Central memory CD8-positive, alpha-beta T cell (primary cell): ENCODE measurements at places on chromosomes 5 and 9.

GRCh38 chr5:107966201-107966600 is 295.5 kb upstream of the EFNA5 start:
- DNase-seq = no peak

DNA sequence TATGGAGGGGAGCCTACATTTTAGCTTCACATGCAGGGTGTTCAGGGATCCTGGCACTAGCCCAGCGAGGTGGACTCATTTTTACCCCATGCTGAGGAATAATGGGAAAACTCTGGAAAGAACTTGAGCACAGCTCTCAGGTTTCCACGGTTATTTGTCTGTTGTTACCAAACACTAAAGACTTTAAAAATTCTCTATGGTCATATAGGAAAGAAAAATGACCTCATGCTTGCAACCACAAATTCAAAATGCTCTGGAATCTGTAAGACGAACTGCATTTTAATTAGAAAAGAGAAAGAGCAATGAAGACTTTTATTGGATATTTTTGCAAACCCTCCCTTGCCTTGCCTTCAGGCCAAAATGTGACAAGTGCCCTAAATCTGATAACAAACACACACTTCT is 606.9 kb downstream of the EBF1 start:
- no peak for DNase-seq

DNA sequence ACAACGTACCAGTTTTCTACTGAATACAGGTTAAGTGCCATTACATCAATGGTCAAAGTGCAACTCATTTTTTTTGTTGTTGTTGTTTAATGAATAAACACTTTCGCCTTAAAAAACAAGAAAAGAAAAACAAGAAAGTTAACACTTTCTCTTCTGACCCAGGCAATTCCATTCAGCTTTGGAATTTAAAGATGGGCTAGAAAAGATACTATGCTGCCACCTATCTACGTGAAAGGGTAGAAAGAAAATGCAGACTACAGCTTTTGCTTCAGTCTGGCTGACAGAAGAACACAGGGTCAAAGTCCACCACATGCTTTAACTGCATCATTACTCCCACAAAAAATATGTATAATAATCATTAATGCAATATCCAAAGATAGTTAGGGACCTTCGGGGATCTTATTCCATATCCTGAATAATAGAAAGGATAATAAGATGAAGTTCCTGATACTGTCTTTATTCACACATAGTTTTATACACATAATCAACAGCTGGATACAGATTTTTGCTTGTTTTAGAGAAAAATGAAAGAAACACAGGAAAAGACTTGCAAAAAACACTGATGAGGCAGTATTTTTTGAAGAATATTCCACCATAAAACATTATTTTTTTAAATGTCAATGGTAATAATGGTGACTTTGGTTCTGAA is 40.4 kb downstream of the ZDHHC21 start:
- DNase-seq = no peak

GRCh38 chr5:109833946-109834345 is 144.2 kb downstream of the MAN2A1 start:
- DNase-seq = no peak

DNA sequence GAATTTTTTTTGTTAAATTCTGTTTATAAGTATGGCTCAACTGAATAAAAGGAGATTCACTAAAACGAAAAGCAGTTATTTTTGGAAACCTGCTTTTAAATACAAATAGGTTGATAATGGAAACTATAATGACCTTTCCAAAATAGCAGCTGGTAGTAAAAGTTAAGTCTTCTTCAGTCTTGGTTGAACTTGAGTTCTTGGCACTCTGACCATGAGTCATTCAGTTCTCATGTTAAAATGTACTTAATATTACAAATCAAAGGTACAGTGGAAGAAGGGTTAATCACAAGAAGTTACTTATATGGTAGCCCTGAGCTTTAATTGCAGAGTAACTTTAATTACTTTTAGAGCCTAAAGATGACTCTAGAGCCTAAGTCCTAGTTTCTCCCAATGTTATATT is 62.1 kb downstream of the KLF9 start:
- no peak for DNase-seq

- no peak for DNase-seq
These were observed 683 bp downstream of the OSMR start for GRCh38 chr5:38846379-38847011.

GRCh38 chr9:114214686-114215414 is 59.5 kb downstream of the COL27A1 start:
- DNase-seq = no peak

DNA sequence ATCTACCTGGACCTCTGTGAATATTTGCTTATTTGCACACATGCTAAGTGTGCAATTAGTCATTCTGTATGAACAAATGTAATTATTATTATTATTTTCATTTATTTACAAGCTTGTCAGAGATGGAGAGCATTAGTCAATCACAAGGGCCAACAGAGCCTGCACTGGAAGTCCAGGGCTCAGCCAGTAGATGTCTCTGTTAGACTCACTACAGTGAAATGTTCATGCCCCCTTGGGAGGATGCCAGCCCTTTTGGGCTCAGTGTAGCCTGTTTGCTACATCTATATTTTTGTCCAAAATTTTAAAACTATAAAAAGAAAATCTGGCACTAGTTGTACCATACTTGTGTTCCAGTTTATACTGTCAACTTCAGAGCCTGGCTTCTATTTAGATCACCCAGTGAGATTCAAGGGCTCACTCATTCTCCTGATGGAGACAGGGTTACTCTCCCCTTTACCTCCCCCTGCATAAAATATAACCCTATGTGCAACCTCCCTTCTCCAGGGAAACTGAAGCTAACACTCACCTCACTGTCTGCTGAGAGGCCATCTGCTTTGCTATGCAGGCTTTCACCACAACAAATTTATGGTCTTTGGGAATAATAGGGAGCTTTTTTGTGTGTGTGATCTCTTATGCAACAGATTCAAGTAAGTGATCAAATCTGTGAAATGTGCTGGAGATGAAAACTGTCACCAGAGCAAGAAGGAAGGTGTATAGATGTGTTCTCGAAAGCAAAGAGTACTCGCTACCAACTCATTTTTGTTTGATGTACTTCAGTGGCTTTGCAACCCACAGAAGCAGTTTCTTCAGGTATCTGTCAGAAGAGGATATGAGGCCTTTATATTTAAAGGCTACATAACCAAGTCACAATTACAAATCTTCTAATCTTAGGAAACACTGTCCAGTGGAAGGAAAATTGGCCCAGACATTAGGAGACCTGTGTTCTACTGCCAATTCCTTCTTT is 99.9 kb upstream of the TLE4 start:
- DNase-seq = no peak

GRCh38 chr9:121822093-121823085 is 171.0 kb downstream of the DAB2IP start:
- no peak for DNase-seq

GRCh38 chr9:94872083-94872833 is 145.8 kb downstream of the AOPEP start:
- DNase-seq = no peak

- no peak for DNase-seq
These were observed 295.4 kb upstream of the HAPLN1 start for GRCh38 chr5:84016085-84016484.

GRCh38 chr9:136960212-136960937 is 8.3 kb downstream of the LCN12 start:
- no peak for DNase-seq

DNA sequence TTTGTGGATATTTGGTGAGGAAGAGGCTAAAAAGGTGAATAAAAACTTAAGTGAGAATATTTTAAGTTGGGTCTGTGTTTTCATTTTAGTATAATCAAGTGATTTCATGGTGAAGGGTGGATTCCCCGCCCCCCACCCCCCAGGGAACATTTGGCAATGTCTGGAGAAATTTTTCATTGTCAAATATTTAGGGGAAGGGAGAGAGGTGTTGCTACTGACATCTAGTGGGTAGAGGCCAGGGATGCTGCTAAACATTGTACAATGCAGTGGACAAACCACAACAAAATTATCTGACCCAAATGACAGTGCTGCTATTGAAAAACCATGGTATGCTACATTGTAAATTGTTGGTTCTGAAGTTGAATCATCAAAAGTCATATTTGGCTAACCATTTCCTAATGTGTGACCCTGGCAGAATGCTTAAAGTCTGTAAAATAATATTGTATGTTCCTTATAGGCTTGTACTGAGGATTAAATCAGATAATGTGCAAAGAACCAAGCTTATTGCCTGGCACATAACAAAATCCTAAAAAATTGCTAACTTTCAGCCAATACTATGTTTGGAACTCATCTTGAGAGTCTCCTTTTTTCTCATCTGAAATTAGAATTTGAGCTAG is 5.6 kb downstream of the C5orf24 start:
- DNase-seq = no peak

- no peak for DNase-seq
These were observed 464.5 kb downstream of the ICE1 start for GRCh38 chr5:5886812-5887486.

- no peak for DNase-seq
These were observed 5.5 kb downstream of the OTULIN start for GRCh38 chr5:14669975-14670374.

GRCh38 chr5:92695123-92696003 is 885.7 kb downstream of the NR2F1-AS1 start:
- DNase-seq = no peak

- no peak for DNase-seq
These were observed 152.4 kb downstream of the RAPGEF6 start for GRCh38 chr5:131482617-131483016.

DNA sequence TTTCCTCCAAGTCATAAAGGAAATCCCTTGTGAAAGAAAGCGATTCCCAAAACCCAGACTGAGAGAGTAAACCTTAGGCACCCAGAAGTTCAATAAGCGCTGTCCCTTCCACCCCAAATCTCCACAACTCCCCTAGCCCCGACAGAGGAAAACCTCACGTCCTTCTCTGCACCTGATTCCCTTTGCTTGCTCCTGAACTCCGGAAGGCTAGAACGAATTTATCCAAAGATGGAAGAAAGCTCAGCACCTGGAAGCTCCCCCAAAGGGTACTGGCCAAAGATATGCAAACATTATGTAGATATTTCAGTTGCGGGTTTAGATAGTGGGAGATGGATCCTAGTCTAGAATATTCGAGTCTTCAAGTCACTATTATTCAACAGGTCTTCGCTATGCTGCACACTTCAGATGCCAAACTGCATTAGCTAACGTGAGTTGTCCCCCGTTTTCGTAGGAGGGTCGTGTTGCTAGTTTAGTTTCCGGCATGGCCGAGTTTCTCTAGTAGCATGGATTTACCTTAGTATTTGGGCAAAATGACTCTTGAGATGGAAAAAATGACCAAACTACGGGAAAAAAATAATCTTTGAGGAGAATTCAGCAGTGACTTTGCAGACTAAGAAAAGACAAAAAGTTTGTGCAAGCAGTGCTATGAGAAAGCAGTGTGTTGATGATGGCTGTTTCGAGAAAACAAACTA is 27.7 kb downstream of the NR2F1 start:
- no peak for DNase-seq

DNA sequence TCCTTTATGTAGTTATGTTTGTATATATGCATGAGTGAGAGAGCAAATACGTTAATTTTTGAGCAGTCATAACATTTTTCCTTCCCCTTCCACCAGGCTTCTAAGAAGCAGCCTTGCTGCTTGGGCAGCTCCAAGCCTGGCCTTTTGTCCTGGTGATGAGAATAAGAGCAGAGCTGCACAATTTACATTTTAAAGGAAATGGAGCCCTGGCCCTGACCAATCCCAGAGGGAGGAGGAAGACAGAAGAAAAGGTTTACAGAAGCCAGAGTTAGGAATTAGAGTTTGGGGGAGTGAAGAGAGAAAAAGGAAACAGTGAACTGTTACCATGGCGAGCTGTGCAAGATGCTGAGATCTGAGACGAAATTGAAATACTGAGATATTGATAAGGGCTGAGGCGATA is 25.3 kb upstream of the EFNA5 start:
- no peak for DNase-seq

DNA sequence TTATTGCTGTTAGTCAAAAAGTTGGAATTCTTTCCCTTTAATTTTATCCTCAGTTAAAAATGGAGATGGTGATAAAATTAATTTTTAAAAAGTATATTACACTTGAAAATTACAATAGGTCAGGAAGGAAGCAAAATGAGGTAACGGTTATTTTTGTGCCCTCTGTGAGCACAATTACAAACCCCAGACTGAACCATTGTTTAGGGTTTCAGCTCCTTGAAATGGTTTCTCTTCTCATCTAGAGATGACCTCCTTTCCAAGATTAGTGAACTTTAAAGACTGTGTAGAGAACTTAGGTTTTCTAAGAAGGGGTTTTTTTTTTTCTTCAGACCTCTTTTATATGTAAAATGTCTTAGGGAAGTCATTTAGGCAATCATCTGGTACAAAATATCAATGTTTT is 126.2 kb upstream of the CHD1 start:
- DNase-seq = no peak

DNA sequence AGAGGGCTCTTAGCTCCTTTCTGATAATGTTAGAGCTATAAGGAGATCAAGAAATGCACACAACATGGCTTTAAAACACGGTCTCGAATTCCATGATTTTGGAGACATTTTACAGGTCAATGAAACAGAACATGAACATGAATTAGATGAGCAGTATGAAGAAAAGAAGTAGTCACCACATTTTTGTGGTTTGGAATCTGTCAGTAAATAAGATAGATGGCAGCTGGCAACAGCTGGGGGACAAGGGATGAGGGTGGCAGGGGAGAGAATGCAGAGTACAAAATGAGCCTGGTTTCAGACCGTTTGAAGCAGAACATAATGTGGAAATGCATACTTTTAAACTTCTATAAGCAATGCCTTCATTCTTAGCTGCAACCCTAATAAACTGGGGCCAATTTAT is 107.1 kb downstream of the OXCT1 start:
- no peak for DNase-seq

DNA sequence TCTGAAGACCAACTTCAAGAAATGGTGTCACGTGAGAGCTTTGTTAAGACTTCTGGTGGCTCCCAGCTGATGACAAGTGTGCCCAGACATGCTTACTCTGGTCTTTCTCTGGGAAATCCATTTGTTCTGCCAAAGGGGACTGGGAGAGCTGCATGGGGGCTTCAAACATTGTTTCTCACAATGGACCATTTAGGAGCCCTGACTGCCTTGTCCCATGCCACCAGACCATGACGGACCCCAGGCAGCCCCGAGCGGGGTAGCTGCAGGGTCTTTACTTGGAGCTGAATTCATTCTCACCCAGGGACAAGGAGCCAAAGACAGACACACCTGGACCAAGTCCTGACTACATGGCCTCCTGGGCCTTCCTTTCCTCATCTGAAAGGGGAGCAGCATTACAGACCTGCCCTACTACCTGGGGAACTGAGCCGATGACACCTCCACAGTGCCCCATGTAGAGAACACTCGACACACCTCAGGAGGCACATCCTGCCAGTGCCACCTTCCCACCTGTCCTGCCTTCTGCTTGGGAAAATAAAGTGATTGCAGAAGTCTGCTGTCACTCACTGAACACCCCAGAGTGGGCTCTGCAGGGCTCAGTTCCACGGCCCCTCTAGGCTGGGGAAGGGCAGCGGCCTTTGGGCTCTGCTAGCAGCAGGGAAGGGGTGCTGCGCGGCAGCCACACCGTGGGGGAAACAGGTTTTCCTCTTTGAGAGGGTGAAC is 169.0 kb downstream of the DAB2IP start:
- no peak for DNase-seq
